Type B pancreatic cell (in vitro differentiated cells): ENCODE measurements at places on chromosomes 2 and 18. TPM values are rescaled to one million over a fixed set of nuclear protein-coding genes. Genes with fewer than 3 reads are reported as not detected.
A peak's percentile ranks its signal among the peaks of the same experiment; 100 is the strongest.

GRCh38 chr2:230794497-230794896 is 70.2 kb upstream of the ITM2C start:
- DNase-seq: no peak

GRCh38 chr2:109501461-109501860 is 112.3 kb downstream of the SEPTIN10 start:
- no peak for DNase-seq

The TMEM169 gene
- total RNA-seq: 2.1 and 5.1 TPM in 2 replicates

- DNase-seq: no peak
Observed at GRCh38 chr2:174484573-174484972, 2.3 kb downstream of the GPR155 start.

- no peak for DNase-seq
Observed at GRCh38 chr2:219560037-219560892, 11.1 kb downstream of the OBSL1 start.

GRCh38 chr2:208072250-208072892 is 47.0 kb upstream of the PLEKHM3 start:
- DNase-seq: no peak

The GCG gene
- total RNA-seq: 4,376 and 4,649 TPM in 2 replicates

GRCh38 chr2:37301408-37301807 is 23.2 kb downstream of the PRKD3 start:
- no peak for DNase-seq

The PKDCC gene
- 81.8 and 158 TPM in 2 replicates for total RNA-seq

- DNase-seq: no peak
Observed at GRCh38 chr2:185628985-185629384, 109.6 kb upstream of the FSIP2 start.

DNA sequence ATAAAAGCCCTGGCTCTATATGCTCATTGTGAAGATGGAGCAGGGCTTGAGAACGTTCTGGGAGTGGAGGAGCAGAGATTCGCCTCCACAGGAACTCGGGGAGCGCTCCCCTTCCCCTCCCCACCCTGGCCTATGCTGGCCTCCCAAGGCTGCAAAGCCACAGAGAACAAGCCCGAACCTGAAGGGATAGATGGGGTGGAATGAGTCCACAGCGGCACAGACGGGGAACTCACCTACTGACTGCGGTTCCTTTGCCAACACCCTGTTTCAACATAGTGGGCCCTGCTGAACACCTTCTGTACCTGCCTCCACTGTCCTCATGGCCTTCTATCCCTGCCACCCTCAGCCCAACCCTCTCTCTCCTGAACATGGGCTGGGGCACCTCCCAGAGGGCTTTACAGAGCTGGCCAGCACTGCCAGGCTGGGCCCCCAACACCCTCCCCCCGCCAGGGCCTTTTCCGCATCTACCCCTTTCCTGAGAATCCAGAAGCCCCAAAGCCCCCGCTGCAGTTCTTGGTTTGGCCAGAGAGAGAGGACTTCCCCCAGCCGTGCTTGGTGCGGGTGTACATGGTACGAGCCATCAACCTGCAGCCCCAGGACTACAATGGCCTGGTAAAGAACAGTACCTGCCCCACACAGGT is 41.5 kb downstream of the LMAN2L start:
- no peak for DNase-seq

The CD8B2 gene
- 0.31 TPM in 2 replicates for total RNA-seq

The NLRC4 gene
- total RNA-seq: not detected in 2 replicates

DNA sequence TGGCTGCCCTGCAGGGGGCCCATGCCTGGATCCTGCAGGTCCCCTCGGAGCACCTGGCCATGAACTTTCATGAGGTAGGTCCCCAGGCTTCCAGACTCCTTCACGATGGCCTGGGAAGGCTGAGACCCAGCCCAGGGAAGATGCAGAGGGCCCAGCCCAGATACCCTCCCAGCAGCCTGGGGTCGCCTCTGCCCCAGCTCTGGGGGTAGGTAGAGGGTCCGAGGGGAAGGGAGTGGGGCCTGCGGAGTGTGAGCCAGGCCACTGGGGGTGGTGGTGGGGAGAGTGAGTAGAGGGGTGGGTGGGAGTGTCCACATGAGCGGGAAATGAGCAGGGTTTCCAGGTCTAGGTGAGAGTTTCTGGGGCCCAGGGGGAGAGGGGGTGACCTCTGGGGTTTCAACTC is 1.2 kb upstream of the CHRND start:
- no peak for DNase-seq

- DNase-seq: no peak
Observed at GRCh38 chr2:5657231-5657630, 35.0 kb upstream of the SOX11 start.

GRCh38 chr2:238690511-238690910 is 157.4 kb upstream of the TWIST2 start:
- no peak for DNase-seq

- no peak for DNase-seq
Observed at GRCh38 chr2:203763938-203764664, 57.7 kb downstream of the CD28 start.

- no peak for DNase-seq
Observed at GRCh38 chr2:201831469-201831868, 25.1 kb downstream of the CDK15 start.

DNA sequence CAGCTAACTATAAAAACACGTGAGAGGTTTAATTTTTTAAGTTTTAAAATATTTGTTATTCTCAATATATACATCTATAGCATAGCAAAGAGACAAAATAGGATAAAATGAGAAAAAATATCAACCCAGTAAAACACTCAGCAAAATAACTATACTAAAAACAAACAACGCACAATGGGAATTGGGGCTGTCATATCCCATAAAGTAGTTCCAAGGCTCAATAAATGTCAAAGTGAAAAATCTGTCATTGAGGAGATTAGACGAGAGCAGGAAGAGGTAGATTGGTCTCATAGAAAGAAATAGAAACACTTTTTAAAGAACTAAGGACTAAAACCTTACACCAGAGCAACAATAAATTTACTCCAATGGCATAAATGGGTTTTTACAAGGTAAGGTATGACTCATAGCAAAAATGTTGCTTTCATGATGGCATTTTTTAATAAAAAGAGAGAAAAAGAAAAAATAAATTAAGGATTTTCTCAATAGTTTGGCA is 153.7 kb downstream of the EVA1A start:
- DNase-seq: no peak

The PFN4 gene
- 1.3 and 2.5 TPM in 2 replicates for total RNA-seq

The CNDP1 gene
- total RNA-seq: 0.48 and 0.67 TPM in 2 replicates

GRCh38 chr2:187719510-187719909 is 165.3 kb upstream of the TFPI start:
- no peak for DNase-seq

DNA sequence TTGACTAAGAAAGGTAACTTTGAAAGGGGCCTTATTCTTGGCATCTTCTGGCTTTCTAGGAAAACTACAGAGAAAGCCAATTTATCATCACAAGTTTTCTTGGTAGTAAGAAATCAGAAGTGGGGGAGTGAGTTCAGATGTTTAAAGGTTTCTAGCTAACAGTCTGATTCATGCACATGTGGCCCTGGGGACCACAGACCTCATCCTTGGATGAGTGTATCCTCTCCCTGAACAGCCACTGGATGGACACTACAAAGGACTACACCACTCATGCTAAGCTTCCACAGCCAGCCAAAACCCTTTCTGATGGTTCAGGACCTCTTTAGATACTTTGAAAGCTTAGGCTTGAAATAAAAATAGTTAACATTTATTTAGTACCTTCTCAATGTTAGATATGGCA is 218.3 kb upstream of the STK17B start:
- no peak for DNase-seq

GRCh38 chr18:26493021-26493420 is 55.3 kb downstream of the KCTD1 start:
- DNase-seq: no peak

GRCh38 chr18:42112657-42113420 is 157.8 kb downstream of the PIK3C3 start:
- DNase-seq: no peak

- no peak for DNase-seq
Observed at GRCh38 chr2:237125967-237126366, 40.3 kb downstream of the COPS8 start.

GRCh38 chr2:30625701-30626100 is 178.7 kb downstream of the LCLAT1 start:
- DNase-seq: no peak

DNA sequence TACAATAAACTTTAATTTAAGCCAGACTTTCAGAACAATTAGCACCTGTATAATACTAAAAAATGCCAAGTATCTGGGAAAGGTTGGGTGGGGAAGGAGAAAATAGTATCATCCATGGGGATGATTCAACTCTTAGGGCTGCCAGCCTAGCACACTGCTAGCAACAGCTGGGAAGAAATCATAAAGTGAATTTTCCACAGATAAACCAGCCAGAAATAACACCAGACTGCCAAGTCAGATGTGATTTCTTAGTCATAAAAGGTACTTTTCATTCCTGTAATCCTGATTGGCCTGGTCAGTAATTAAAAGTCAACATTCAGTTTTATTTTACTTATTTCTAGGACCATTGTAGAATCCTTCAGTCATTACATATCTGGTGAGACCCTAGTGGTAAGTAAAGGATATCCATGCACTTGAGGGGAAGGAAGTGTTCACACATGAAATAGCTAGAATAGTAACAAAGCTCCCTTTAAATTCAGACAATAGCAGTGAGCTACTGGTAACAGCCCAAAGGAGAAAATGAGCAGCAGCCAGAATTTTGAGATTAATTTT is 59.4 kb downstream of the LIMS1 start:
- no peak for DNase-seq

DNA sequence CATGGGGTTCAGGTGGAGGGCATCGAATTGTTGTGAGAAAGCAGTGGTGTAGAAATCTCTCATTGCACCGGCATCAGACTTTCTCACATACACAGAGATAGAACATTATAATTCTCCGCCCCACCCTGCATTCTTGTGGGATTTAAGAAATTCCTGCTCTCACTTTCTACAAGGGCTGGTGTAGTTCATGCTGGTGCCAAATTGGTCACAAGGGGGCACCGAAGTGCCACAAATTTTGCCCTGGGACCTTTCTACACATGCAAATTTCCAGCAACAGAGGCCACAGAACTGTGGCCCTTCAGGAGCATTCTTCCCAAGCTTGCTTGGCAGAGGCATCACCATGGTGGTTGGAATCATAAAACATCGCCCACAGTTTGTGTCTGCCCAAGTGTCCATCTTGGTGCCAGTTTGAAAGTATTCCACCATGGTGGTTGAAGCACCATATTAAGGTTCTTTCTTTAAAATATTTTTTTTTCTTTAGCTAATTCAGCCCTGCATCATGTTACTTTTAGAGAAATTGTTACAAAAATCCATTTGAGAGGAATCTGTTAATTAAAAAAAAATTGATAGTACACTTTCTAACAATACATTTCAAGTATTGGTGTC is 521.2 kb upstream of the FANCL start:
- DNase-seq: peak; percentile 67

The NTSR2 gene
- not detected in 2 replicates for total RNA-seq

DNA sequence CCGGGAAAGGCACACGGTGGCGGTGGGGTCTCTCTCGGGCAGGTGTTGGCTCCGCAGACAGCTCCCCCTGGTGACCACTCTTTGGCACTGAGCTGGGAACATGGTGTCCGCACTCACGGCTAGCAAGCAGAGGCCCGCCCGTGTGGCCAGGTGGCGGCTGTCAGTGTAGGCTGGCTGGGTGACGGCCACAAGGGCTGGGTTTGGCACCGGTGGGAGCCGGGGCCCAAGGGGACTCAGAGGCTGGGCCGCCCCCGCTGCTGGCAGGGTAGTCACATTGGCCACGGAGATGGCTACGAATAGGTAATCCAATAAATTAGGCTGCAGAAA is 1071.7 kb downstream of the RPIA start:
- DNase-seq: no peak

GRCh38 chr2:60109744-60110143 is 443.7 kb downstream of the BCL11A start:
- no peak for DNase-seq

DNA sequence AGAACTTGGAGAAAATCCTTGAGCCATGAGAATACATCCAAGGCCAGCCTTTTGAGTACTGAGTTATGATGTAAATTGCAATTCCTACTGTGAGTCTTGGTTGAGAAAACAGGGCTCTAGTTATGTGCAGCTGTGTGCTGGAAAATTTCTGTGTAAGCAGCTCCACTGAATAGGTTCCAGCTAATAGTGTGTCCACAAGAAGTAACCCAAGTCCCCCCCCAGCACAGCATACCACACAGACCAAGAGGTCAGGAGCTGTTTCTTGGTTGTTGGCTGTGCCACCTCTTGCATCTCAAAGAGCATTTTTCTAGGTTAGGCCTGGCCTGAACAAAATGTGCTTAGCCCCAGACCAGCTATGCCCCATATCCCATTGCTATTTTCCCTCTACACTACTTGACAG is 36.8 kb upstream of the APCDD1 start:
- DNase-seq: no peak

DNA sequence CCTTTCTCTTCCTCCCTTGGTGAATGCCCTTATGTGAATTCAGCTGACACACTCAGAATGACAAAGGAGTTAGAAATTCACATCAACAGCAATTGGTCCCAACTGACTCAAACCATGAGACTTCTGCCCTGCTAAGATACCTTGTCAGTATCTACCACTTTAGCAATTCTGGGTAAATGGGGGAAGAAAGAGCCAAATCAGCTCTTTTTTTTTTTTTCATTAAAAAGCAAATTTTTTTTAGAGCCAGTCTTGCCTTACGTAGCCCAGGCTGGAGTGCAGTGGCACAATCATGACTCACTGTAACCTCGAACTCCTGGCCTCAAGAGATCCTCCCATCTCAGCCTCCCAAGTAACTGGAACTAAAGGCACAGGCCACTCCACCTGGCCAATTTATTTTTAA is 1.7 kb upstream of the PPP4R1 start:
- DNase-seq: no peak

The SLC14A1 gene
- total RNA-seq: 0.76 and 2.4 TPM in 2 replicates

The STARD7 gene
- total RNA-seq: 133 and 146 TPM in 2 replicates

The HTR2B gene
- total RNA-seq: not detected in 2 replicates

- no peak for DNase-seq
Observed at GRCh38 chr18:46158499-46158898, 54.3 kb downstream of the HAUS1 start.

DNA sequence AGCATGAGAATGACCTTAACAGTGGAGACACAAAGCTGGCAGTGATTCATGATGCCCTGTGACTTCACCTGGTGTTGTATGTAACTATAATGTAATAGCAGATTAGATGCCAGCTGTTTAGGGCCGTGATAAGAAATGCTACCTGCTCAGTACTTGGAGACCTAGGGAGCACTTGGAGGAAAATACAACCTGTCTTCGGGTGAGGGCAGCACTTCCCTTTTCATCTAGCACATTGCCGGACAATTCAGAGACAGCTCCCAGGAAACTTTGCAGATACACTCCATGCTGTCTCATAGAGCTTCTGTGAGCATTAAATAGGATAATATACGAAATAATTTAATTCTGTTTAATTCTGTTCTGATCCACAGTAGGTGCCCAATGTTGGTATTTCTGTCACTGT is 668.5 kb downstream of the TSN start:
- no peak for DNase-seq

GRCh38 chr2:147547440-147547839 is 297.4 kb upstream of the ACVR2A start:
- no peak for DNase-seq

- DNase-seq: no peak
Observed at GRCh38 chr18:48535956-48536355, 2.9 kb upstream of the CTIF start.

The RNF125 gene
- 0.94 and 1.8 TPM in 2 replicates for total RNA-seq

GRCh38 chr2:207662203-207662602 is 37.0 kb upstream of the METTL21A start:
- no peak for DNase-seq
